CD8-positive, alpha-beta memory T cell (primary cell): ENCODE measurements at places on chromosomes 7 and 10. TPM values are rescaled to one million over a fixed set of nuclear protein-coding genes. Genes with fewer than 3 reads are reported as not detected.

GRCh38 chr10:59366290-59366689, 3.9 kb upstream of the FAM13C start:
- H3K4me1 ChIP-seq = no peaks in the 10 kb centered on the region
- H3K27ac ChIP-seq = no peak overlapping the region
- H3K36me3 ChIP-seq = no peaks in the 10 kb centered on the region
- DNase-seq = no peak

Gene ABCB1
- 17.0 TPM for total RNA-seq

Gene PIP
- total RNA-seq = not detected

- H3K36me3 ChIP-seq = no peaks in the 10 kb centered on the region
- no peaks in the 10 kb centered on the region for H3K27me3 ChIP-seq
- no peaks in the 10 kb centered on the region for H3K4me1 ChIP-seq
- H3K4me3 ChIP-seq = no peak overlapping the region
These were observed 7.5 kb upstream of the ARHGAP22 start for GRCh38 chr10:48612236-48612943.

Gene PDE6C
- total RNA-seq = not detected

Gene EPHB6
- 8.1 TPM for total RNA-seq

GRCh38 chr10:1418031-1418550, 319.2 kb downstream of the ADARB2 start:
- no peaks in the 10 kb centered on the region for H3K36me3 ChIP-seq
- no peaks in the 10 kb centered on the region for H3K27me3 ChIP-seq
- no peaks in the 10 kb centered on the region for H3K4me1 ChIP-seq
- H3K4me3 ChIP-seq = no peak overlapping the region
